Kidney (tissue), 22 donors: ENCODE measurements at places on chromosomes 4 and X.

DNA sequence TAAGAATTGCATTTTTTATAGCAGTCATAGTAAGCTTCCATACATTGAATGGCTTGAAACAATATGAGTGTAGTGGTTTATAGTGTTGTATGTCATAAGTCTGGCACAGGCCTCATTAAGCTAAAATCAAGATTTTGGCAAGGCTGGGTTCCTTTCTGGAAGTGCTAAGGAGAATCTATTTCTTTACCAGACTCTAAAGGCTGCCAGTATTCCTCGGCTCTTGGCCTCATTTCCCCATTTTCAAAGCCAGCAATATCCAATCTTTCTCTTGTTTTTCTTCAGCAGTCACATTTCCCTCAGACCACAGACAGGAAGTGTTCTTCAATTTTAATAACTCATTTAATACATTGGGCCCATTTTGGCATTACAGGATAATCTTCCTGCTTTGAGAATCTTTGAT, 1155.5 kb upstream of the PABPC4L start:
- DNase-seq, result no peak

- no peak for DNase-seq
Observed at GRCh38 chrX:133961046-133961445, 24.3 kb downstream of the GPC3 start.

GRCh38 chr4:48193921-48194468, 59.9 kb upstream of the TXK start:
- DNase-seq, result no peak

GRCh38 chr4:139229534-139230039, 50.4 kb downstream of the MGARP start:
- peak; percentile 81 for DNase-seq

DNA sequence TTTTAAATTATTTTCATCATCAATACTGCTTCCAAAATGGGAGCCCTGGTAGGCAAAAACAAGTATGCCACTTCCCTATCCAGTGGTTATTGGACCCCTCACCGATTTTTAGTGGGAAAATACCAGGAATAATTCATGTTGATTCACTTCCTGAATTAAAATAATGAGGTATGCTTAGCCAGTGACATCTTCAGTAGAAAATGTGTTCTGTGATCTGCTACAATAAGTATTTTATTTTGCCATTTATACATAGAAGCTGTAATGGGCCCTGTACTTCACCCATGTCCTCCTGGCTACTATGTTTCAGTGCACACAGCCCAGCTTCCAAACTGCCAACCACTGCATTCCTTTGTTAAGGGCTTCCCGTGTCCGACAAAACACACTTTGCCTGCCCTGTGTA, 41.0 kb upstream of the KLHL34 start:
- DNase-seq, result no peak

DNA sequence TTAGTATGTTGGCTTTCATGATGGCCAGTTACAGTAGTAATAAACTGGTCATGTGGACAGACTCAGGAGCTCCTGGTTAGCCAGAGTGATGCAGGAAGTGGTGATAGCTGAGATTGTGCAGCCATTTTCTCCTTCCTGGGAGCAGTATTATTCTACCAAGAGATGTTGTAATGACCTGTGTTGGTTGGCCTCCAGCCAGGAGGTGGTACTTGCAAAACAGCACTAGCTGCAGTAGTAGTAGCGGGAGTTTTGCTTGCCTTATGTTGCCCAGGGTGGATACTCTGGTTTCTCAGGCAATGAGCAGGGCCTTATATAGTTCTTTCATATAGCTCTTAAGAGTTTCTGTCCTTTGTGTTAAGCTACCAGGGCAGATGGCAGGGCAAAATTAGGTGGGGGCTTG, 998.8 kb downstream of the GLUD2 start:
- no peak for DNase-seq

DNA sequence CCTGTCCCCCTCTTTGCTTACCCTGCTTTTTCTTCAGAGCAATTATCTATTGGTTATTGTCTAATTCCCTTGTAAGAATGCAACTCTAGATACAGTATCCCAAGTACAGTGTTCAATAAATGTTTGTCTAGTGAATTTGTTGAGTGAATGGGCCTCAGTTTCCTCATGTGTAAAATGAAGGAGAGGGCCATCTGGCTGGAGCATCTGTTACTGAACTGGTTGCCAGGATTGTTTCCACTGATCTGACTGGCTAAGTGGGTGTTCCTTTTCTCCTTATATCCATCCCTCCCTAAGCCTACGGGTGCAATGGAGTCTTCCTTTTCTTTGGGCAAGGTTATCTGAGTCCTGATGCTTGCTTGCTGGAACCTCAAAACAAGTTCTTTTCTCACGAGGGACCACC, 185.2 kb upstream of the RPS6KA3 start:
- DNase-seq, result no peak
